Renal cortex interstitium (tissue), 15 donors: ENCODE measurements at places on chromosomes 2 and 18.

GRCh38 chr2:98869870-98870269 lies 66.2 kb downstream of the CRACDL start:
- DNase-seq = peak; percentile 9

DNA sequence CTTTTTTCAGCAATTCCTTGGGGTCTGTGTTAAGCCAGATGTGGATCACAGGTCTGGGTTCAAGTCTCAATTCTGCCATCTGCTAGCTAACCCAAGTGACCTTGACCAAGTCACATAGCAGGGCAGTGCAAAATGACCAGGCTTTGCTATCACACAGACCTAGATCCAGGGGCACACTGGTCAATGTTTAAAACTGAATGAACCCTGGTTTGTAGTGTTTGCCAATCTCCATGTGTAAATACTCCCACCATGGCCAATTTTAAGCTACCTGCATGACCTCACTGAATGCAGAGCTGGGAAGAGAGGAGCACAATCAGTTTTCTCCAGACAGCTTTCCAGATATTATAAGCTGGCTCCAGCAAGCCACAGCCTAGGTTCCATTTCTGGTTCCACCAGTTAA lies 142.9 kb downstream of the CHST9 start:
- DNase-seq = no peak

GRCh38 chr18:35117951-35118411 lies 76.8 kb downstream of the MAPRE2 start:
- DNase-seq = no peak

GRCh38 chr2:82748653-82749052 lies 1710.4 kb downstream of the SUCLG1 start:
- no peak for DNase-seq

- no peak for DNase-seq
Observed at GRCh38 chr18:68769461-68769860, 28.4 kb upstream of the CCDC102B start.

DNA sequence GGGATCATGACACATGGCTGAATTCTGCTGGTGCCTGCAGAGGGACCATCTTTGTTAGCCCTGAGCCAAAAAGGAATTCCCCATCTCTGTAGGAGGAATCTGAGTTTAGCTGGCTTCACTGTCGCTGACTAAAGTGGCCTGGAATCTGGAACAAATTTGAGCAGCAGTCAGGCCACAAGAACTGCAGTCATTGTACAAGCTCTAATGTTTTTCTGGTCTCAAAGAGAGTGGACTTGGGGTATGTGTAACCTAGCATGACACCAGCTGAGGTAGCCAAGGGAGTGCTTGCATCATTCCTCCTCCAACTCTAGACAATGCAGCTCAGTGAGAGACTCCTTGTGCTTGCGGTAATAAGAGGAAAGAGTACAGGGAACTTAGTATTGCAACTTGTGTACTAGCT lies 539.1 kb upstream of the LRRTM4 start:
- DNase-seq = no peak

GRCh38 chr2:212158081-212158480 lies 380.5 kb downstream of the ERBB4 start:
- no peak for DNase-seq

- DNase-seq = no peak
Observed at GRCh38 chr2:191686066-191686465, 8.1 kb downstream of the NABP1 start.

GRCh38 chr2:237824085-237824484 lies 25.5 kb downstream of the RBM44 start:
- DNase-seq = no peak

- DNase-seq = no peak
Observed at GRCh38 chr2:206989311-206989710, 50.0 kb downstream of the CPO start.

GRCh38 chr18:62776024-62776570 lies 60.8 kb downstream of the PHLPP1 start:
- DNase-seq = no peak

DNA sequence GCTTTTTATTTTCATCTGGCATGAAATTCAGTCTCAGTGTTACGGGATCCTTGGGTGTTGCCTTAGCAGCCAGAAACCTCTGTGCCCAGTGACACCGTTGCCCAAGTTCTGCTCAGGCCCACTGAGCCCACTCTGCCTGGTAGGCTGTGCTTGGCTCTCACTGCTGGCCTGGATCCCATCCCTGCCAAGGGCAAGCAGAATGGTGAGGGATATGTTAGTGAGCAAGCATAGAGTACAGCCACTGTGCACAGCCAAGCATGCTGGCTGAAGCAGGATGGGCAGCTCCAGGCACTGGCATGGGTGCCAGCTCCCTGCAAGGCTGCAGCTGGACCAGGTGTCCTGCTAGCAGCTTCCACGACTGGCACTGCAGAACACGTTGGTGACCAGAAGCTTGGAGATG lies 194.7 kb upstream of the TFPI start:
- DNase-seq = no peak

DNA sequence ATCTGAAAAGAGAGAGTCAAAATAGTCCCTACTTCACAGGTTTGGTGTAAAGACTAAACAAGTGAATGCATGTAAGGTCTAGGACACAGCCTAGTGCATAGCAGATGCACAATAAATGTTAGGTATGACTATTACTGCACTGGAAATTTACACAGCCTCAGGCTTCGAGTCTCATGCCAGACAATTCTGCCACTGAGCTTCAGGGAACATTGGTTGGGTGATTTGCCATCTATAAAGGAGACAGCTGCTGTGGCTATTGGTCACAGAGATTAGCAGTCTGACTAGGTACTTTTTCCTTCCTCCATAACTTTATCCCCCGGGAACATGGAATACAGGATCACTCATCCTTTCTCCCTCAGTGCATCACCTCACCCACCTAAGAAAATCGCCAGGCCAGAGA lies 89.2 kb downstream of the FAM124B start:
- no peak for DNase-seq

DNA sequence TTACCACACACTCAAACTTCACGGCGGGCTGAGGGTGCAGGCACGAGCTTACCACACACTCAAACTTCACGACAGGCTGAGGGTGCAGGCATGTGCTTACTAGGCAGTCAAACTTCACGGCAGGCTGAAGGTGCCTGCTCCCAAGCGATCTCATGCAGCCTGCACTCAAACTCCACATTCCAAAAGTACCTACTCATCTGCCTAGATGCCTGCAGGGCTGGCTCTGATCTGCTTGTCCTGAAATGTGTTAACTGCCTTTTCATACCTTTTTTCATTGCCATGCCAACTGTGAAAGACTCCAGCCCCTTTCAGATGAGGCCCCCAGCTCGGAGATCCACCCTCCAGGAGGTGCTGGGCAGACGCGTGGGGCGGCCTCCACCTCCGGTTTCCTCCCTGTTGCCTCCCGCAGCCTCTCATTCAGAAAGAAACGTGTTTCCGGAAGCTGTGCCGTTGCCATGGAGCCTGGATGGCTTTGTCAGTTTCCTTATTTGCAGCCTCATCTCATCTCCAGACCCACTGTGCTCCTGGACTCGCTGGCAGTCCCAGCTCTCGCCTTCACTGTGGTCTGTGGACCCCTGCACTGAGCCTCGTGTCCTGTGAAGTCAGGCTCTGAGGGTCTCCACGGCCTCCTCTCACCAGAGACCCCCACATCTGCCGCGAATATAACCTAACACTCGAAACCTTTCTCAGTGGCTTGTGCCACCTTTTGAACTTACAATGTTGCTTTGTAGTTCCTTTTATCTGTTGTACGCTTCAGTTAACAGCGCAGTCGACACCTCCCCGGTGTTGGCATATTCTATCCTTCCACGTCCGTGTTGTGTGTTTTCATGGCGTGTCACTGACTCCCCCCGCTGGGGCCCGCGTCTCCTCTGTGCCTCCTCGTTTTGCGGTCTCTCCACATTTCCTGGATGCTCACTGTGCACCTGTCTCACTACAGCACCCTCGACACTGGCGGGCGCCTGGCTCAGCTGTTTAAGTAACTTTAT lies 106.1 kb upstream of the ALKAL2 start:
- DNase-seq = peak; percentile 52

DNA sequence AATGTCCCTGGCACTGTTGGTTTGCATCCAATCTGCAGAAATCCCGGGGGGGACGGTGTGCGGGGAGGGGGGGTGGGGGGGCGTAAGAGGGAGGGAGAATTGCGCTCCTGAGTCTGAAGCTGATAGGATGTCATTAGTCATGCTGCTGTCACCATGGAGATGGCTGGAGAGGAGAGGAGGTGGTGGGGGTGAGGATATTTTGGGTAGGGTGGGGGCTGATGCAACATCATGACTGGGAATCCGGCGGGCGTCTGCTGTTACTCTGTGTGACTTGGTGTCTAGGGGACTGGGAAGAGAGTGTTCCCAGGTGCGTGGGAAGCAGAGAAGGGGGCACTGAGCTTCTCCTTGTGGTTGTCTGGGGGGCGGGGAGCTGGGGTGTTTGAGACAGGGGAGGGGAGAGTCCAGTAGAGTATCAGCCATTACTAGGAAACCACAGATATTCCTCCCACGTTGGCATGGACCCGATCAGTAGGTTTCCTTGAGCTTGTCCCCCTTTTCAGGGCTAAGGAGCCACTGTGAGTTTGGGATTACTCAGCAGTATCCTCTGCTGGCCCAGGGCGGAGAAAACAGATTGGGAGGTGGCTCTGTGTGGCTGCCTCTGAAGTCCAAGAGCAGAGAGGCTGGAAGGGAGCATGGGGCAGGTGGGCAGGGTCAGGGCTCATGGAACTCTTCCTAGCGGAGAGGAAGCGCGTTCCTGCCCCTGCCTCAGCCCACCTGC lies 18.9 kb downstream of the TET3 start:
- no peak for DNase-seq

DNA sequence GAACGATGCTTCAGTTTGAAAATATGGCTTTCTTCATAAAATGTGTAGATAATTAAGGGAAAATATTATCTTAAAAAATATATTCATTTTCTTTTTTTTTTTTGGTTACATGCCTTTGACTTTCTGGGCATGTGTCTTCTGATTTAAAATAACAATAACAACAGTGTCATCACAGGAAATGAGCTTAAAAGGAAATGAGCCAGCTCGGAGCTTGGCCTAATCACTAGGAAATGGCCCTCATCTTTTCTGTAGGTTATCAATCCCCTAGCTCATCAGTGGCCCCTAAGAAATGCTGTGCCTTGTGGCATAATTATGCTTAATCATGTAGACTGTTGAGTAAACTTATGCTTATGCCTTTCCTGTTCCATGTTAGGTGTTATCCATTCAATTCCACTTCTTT lies 141.8 kb upstream of the FHL2 start:
- DNase-seq = no peak

DNA sequence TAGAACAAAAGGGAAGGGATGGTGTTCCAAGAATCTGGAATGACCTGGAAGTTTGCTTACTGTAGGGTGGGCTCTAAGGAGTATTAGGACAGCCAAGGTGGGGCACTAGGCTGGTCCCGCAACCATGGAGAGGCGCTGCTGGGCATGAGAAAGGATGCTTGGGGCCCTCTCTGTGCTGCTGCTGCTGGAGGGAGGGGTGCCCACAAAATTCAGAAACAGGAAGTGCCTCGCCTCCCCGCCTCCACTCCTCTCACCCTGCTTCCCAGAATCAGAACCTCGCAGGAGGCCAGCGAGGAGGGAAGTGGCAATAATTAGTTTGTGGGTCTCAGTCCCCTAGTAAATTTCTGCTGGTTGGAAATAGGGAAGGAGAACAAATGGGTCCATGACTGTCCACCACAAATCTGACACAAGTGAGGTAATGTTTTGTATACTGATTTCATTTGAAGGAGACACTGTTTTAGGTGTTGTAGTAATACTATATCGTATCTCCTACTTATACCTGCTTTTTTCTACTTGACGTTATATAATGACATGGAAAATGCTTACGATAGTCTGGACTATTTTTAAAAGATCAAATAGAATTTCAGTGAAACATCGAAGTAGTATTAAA lies 7.9 kb upstream of the PDCL3 start:
- DNase-seq = no peak
